ENCODE measurements at places on chromosomes 12 and 14. TPM values are rescaled to one million over a fixed set of nuclear protein-coding genes. Genes with fewer than 3 reads are reported as not detected.

GRCh38 chr12:5036031-5036430 lies 7.6 kb upstream of the KCNA5 start:
- H3K27ac ChIP-seq: no peak overlapping the region
- H3K27me3 ChIP-seq: peaks cover 47% of the 10 kb centered on the region
- H3K36me3 ChIP-seq: no peaks in the 10 kb centered on the region
- H3K4me3 ChIP-seq: no peak overlapping the region

The HOXC6 gene
- total RNA-seq: 20.8 TPM

DNA sequence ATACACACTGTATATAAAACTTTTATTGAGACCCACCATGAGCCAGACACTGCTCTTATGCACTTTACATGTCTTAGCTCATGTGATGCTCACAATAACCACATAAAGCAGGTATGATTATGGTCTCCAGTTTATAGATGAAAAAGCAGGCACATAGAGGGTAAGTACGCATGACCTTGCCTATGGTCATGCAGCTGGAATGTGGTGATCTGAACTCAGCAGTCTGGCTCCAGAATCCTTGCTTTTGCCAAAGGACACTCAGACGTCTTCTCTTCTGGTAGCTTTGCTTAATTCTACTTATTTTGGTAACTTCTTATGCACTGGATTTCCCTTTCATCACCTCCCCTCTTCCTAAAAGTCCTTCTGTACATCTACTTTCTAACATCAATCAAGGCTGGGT lies 103.3 kb upstream of the CRY1 start:
- H3K27me3 ChIP-seq: no peaks in the 10 kb centered on the region
- no peaks in the 10 kb centered on the region for H3K4me1 ChIP-seq
- no peak overlapping the region for H3K27ac ChIP-seq
- no peak overlapping the region for H3K4me3 ChIP-seq
- no peaks in the 10 kb centered on the region for H3K36me3 ChIP-seq

The RNASE4 gene
- 1.8 TPM for total RNA-seq

DNA sequence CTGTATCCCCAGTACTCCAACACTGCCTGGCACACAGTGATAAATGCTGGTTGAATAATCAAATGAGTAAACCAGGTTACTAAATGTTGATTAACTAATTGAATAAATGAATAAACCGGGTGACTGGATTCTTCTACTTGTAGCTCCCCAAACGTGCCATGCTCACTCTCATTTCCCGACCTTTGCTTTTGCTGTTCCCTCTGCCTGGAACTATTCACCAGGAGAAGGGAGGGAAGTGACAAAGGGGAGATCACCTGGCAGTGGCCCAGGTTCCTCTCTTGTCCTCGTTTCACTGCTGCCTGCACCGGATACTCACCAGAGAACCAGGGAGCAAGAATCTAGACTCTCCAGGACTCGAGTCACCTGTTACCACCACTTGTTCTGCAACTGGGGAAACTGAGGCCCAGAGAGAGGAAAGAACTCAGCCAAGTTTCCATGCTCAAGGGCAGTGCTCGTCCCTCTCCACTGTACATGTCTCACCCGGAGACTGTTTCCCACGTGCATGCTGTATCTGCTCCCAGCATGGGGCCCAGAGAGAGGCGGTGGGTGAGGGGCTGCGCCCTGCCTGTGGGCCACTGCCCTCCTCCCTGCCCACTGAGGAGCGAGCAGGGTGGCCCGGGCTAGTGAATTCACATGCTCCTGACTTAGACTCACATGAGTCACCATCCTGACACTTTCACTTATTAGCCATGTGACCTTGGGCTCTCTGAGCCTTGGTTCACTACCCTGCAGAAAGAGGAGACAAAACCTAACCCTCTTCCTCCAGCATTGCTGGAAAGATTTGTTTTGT lies 17.7 kb upstream of the POP5 start:
- no peak overlapping the region for H3K4me3 ChIP-seq
- no peak overlapping the region for H3K27ac ChIP-seq
- no peak for DNase-seq
- no peaks in the 10 kb centered on the region for H3K4me1 ChIP-seq
- H3K27me3 ChIP-seq: no peaks in the 10 kb centered on the region

DNA sequence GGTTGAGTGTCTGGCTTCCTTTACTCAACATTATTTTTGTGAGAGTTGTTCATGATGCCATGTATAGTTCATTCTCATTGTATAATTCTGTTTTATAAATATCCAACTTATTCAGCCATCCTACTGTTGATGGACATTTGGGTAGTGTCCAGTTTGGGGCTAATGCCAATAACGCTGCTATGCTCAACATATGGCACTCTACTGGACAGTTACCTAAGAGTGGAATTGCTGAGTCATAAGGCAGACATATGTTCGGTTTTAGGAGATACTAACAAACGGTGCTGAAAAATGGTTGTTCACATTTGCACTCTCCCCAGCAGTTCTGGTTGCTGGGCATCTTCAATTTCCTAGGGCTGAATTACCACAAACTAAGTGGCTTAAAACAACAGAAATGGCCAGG lies 28.7 kb upstream of the P2RX4 start:
- no peak overlapping the region for H3K4me3 ChIP-seq
- no peaks in the 10 kb centered on the region for H3K27me3 ChIP-seq
- no peak overlapping the region for H3K27ac ChIP-seq
- H3K36me3 ChIP-seq: no peaks in the 10 kb centered on the region
- no peaks in the 10 kb centered on the region for H3K4me1 ChIP-seq
- DNase-seq: no peak

- H3K36me3 ChIP-seq: no peaks in the 10 kb centered on the region
- no peaks in the 10 kb centered on the region for H3K27me3 ChIP-seq
- H3K4me3 ChIP-seq: no peak overlapping the region
Observed at GRCh38 chr14:61504901-61505300, 183.5 kb downstream of the PRKCH start.
